Activated CD4-positive, alpha-beta T cell treated with anti-CD3 and anti-CD28 coated beads, Interleukin-2, amount 50 U/mL, for 4 hours (primary cell): ENCODE measurements at places on chromosomes 5 and 9.

- DNase-seq: no peak
Observed at GRCh38 chr9:109026306-109026705, 13.0 kb upstream of the CTNNAL1 start.

DNA sequence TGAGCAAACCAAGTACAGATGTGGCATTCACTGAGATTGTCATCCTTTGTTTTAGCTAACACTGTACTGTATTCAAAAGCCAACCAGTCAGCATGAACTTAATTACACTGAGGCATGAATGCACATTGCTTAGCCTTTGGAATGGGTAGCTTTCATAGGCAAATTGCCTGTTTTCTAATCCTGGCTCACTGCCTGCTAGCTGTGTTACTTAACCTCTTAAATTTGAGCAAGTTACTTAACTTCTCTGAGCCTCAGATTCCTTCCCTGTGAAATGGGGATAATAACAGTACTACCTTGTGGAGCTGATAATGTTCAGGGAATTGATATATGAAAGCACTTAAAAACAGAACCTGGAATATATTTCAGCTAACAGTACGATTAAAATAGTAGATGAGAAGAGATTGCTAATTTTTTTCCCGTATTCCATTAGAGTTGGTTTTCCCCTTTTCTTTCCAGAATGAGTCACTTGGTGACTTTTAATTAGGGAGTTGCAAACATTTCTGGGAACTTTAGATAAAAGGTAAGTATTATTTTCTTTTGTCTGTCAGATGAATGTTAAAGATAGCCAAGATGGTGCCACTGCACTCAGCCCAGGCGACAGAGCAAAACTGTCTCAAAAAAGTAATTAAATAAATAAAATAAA lies 43.9 kb downstream of the ARRDC3 start:
- DNase-seq: no peak

DNA sequence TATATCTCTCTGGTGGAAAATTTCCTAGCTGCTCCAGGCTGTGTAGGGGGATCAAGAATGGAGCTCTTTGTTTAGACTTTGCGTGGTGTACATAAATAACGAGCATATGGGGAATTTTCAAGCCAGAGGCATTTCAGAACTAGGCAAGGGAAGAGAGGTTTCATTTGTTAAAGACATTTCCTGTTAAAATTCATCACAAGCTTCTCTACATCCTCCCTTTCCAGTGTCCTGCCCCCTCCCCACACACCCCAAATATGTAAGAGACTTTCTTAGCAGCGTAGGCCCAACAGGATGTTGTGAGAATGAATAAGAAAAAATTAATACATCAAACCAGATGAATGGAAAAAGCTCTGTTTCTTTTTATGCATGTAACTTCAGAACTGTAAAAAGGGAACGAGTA lies 150.3 kb downstream of the GPBP1 start:
- DNase-seq: no peak

DNA sequence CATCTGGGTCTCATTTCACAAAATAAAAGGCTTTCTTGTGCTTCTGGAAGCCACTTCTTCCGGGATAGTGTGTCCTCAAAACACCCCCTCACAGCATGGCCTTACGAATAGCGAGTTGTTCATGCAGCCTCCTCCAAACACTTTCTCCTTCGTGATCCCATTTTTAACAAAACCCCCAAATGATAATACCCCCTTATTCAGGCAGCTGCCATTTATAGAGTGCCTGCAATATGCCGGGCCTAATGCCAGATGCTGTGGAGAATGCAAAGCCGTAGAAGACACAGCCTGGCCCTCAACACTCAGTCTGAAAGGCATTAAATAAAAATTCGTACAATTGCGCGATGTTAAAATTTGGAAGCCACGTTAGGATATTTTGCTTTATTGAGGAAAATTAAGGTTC lies 66.4 kb upstream of the SLC44A1 start:
- no peak for DNase-seq

- no peak for DNase-seq
Observed at GRCh38 chr5:134227259-134227658, 1.4 kb upstream of the PPP2CA start.

GRCh38 chr9:99167694-99168093 lies 54.0 kb downstream of the ALG2 start:
- DNase-seq: no peak

DNA sequence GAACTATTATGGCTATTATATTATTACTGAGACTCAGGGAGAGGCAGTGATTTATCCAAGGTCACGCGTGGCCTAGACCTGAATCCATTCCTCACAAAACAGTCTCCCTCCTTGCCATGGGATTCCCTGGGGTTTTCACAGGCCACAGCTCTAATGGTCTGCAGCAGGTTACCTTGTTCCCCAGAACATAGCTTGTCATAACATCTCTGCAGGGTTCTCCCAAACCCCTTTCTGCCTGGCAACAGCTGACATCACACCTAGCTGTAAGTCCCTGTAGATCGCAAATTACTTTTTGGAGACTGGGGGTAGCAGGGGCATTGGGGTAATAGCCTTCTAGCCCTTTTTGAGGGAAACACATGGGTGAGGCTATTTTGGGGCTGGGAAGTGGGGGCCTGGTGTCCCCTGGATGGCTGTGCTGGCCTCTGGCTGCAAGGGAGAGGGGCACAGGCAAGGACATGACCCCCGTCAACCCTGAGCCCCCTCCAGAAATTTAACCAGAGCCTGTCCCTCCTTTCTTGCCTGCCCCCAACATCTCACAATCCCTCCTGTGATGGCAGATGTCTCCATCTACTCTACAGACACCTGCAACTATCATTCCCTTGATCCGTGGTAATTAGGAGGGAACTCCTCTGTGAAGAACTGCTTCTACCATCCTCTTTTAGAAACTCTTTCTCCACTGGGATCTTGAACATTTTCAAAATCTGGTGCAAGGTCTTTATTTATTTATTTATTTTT lies 1.3 kb downstream of the CD74 start:
- DNase-seq: peak; percentile 66
